Testis (tissue), 5 donors: ENCODE measurements at places on chromosomes 16 and 17. TPM values are rescaled to one million over a fixed set of nuclear protein-coding genes. Genes with fewer than 3 reads are reported as not detected.

DNA sequence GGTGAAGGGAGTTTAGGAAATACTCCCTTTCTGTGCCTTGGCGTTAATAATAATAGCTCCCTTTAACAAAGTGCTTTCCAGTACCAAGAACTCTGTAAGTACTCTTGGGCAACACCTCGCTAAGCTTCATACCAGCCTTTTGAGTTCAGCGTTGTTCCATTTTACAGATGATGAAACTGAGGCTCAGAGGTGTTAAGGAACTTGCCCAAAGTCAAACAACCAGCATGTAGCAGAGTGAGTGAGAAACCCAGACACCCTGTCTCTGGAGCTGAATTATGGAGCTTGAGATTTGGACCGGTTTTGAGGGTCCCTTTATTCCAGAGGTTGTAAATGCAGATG, 607 bp downstream of the KATNIP start:
- H3K4me3 ChIP-seq: peak overlapping the region; percentile 77
- DNase-seq: no peak
- peaks cover 24% of the 10 kb centered on the region for H3K4me1 ChIP-seq
- no peaks in the 10 kb centered on the region for H3K27me3 ChIP-seq
- peak overlapping the region; percentile 53 for H3K27ac ChIP-seq

DNA sequence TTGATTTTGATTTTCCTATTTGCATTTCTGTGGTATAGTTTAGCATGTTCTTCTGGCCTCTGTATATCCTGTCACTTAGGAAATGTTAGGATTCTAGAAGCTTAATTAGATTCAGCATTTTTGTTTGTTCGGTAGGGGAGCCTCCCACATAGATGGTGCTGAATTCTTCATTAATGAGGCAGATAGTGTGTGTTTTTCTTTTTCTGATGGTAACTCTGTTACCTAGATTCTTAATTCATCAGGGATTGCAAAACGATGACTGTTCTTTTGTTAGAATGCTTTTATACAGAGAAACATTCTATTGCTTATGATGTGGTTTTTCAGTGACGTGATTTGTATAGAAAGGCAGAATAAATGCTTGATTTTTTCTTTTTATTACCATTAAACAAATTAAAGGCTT, 19.0 kb downstream of the BANP start:
- no peak overlapping the region for H3K27ac ChIP-seq
- no peaks in the 10 kb centered on the region for H3K27me3 ChIP-seq
- H3K4me3 ChIP-seq: no peak overlapping the region
- H3K4me1 ChIP-seq: peaks cover 22% of the 10 kb centered on the region
- no peaks in the 10 kb centered on the region for H3K36me3 ChIP-seq

DNA sequence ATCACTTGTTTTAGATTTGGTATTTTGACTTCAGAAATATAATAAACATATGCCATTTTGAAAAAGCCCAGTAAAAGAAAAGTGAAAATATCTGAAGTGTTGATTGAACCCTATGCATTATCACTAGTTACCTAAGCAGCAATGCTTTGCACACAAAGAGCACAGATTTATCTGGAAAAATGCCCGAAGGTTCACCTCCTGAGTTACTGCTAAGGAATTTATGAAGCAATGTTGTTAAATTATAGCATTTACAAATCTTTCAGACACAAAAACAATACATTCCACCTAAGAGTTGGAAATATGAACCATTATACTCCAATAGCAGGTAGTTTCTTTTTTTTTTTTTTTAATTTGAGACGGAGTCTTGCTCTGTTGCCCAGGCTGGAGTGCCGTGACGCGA, 38.9 kb upstream of the GHDC start:
- H3K27ac ChIP-seq: no peak overlapping the region
- no peaks in the 10 kb centered on the region for H3K27me3 ChIP-seq
- H3K36me3 ChIP-seq: no peaks in the 10 kb centered on the region

DNA sequence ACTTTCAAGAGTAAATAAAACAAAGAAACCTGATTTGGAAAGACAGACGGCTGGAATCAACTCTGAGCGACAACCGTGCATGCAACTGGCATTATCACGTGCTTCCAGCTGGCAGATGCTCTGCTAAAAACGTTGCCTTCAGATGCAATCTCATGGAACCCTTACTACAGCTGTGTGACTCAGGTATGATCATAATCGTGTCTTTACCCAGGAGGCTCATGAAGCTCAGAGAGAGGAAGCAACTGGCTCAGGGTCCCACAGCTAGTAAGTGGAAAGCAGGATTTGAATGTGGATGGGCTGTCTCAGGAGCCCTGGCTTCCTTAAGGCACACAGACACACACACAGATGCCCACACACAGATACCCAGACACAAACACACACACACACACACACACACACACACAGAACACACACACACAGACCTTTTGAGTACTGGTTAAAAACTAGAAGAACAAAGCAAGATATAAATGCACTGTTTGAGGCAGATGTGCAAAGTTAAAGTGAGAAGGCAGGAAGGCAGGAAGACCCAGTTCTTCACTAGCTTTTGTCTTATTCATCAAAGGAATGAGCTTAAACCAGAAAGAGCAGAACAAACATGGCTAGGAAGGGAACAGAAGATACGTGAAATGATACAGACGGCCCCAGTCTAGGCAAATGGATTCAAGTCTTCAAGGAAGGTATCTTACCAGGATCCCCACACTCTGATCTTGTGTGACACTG, 275.2 kb downstream of the MAF start:
- no peak for DNase-seq
- H3K27me3 ChIP-seq: no peaks in the 10 kb centered on the region
- H3K4me3 ChIP-seq: no peak overlapping the region
- no peaks in the 10 kb centered on the region for H3K36me3 ChIP-seq
- no peaks in the 10 kb centered on the region for H3K4me1 ChIP-seq
- H3K27ac ChIP-seq: no peak overlapping the region

GRCh38 chr17:82843904-82844680, 4.3 kb upstream of the ZNF750 start:
- H3K4me3 ChIP-seq: no peak overlapping the region
- H3K36me3 ChIP-seq: no peaks in the 10 kb centered on the region
- DNase-seq: no peak
- no peaks in the 10 kb centered on the region for H3K27me3 ChIP-seq
- H3K4me1 ChIP-seq: peaks cover 7% of the 10 kb centered on the region

AOC3 gene
- polyA plus RNA-seq: 46.4 TPM

- H3K4me3 ChIP-seq: peak overlapping the region; percentile 92
- H3K27me3 ChIP-seq: no peaks in the 10 kb centered on the region
- H3K36me3 ChIP-seq: no peaks in the 10 kb centered on the region
- peaks cover 5% of the 10 kb centered on the region for H3K4me1 ChIP-seq
- DNase-seq: no peak
- H3K27ac ChIP-seq: peak overlapping the region; percentile 9
These were observed 615 bp downstream of the PHKG2 start for GRCh38 chr16:30748634-30749445.

RHBDL3 gene
- polyA plus RNA-seq: 3.5 TPM

- H3K36me3 ChIP-seq: no peaks in the 10 kb centered on the region
- DNase-seq: no peak
- no peaks in the 10 kb centered on the region for H3K27me3 ChIP-seq
These were observed 3.7 kb downstream of the ADAD2 start for GRCh38 chr16:84194470-84195200.

GFAP gene
- 0.91 TPM for polyA plus RNA-seq
